Nucleus accumbens (tissue), 56 donors: ENCODE measurements at places on chromosomes 11 and 22.

DNA sequence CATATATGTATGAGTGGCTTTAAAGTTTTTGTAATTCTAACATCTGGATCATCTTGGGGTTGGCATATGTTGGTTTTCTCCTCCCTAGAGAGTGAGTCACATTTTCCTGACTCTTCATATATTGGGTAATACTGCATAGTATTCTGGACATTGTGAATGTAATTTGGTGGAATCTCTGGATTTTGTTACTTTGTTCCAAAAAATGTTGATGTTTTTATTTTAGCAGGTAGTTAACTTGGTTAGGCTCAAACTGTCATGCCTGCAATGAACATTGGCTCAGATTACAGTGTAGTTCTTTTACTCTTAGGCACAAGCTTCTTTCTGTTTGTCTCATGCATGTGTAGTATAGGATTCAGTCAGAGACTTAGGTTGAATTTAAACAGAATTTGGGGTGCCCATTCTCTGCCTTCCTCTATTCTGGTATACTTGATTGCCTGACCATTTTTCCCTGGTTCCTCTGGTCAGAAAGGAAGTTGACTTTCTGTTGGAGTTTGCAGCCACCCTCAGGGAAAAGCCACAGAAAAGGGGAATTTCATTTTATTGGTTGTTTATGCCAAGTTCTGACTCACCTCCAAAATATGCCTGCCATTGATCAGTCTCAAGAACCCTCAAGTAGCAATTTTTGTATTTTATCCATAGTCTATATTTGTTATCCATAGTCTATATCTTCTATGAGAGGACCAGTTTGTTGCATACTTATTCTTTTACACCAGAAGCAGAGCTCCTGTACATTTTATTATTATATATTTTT lies 151.7 kb downstream of the UVRAG start:
- no peak for DNase-seq

- DNase-seq = no peak
Observed at GRCh38 chr11:102981324-102981910, 25.9 kb upstream of the MMP13 start.

GRCh38 chr11:130908770-130909625 lies 7.3 kb downstream of the SNX19 start:
- no peak for DNase-seq

- DNase-seq = no peak
Observed at GRCh38 chr22:31957970-31958594, 13.7 kb downstream of the YWHAH start.

DNA sequence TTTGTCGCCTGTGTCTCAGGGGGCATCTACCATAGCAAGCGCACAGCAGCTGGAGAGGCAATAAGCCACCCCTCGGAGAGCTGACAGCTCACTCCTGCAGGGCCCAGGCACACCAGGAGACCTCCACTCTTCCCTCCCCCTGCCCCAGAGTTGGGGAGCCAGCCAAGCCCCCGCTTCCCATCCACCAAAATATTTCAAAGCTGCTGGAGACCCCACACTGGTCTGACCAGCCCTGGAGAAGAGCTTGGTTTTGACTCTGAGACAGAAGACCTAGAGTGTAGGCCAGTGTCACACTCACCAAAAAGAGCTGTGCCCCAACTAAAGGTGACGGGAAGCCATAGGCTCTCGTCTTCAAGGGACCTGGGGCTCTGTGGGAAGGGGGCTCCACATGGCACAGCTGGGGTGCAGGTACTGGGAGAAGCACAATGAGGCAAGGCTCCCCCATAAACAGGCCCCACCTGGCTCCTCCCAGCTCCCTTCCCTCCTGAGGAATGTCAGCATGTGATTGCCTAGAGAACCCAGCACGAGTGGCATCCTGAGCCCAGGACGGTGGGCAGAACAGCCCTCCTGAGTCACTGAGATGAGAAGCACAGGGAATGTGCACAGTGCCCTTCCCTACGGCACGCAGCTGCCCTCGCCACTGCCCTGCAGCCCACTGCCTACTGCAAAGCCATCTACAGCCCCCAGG lies 5.8 kb upstream of the GNAZ start:
- no peak for DNase-seq

- no peak for DNase-seq
Observed at GRCh38 chr22:18987765-18988164, 51.7 kb upstream of the PRODH start.

GRCh38 chr11:109037856-109038780 lies 373.2 kb downstream of the DDX10 start:
- DNase-seq = no peak

DNA sequence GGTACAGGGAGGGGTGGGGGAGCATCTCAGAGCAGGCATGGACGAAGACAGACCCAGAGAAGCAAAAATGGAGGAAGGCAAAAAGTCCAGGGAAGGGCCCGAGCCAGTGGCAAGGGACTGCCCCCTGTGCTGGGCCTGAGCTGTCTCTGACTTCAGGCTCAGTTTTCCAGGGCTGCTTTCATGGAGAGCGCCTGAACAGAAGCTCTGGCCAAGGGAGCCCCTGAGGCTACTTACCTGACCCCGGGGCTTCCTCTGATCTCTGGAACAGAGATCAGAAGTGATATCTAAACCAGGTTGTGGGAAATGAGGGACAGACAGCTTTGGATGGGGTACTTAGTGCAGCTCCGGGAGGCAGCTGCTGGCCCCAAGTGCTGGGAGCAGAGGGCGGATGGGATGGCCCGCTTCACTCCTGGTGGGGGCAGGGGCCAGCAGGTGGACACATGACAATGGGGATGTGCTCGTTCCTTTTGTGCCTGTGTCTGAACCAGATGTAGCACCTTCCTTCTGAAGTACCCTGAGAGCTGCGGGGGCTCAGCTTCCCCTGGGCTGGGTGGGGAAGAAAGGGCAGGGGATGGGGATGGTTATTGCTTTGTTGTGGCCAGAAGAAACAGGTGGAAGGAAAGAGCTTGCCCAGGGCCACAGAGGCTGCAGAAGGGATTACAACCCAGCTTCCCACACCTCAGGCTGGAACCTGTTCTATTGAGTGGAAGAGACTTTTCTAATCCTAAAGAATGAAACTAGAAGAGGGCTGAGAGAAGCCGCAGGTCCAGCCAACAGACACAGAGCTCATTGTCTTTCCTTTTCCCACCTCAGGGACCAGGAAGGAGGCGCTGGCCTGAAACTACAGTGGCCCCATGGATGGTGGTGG lies 5.7 kb downstream of the LRRC10B start:
- no peak for DNase-seq

DNA sequence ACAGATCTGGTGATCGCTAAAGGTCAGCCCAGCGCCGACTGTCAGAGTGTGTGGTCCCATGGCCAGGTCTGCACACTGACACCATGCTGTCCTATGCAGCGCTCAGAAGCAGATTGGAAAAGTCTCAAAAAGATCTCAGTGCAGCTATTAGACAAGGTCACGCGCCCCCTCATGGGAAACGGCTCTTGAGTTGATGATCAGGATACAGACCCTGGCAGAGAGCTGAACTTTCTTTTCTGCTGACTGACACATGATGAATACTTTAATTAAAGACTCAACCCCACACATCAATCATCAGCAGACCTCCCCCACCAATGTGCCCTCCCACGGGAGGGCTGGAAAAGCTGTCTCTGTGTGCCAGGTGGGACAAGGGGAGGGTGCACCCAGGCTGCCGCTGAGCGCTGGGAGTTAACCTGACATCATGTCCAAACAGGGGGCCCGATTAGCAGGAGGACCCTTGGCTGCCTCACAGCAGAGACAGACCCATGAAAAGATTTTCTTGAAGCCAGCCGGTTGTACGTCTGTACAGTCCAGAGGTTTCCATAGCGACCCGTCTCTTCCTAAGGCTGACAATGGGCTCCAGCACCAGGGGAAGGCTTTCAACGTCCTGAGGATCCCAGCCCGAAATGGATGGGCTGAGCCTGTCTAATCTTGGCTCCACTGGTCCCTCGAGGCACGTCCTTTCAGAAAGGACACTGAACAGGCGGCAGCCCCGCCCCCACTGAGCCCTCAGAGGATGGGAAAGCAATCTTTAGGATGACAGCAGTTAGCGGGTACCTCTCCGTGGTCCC lies 26.9 kb downstream of the RASD2 start:
- DNase-seq = no peak

DNA sequence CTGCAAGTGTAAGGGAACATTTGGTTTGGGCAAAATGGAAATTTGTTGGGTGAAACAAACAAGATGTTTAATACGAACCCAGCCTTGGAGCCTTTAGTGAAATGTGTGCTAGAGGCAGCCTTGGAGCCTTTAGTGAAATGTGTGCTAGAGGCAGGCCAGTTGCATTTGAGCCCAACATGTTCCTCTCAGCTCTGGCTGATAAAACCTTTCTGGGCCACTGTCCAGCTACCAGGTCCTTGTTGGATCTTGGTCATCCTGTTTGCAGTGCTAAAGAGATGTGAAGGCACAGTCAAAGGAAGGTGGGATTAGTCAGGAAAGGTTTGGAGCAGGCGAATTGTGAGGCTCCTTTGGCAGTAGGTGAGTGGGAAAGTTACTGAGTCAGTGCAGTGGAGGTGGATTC lies 48.9 kb downstream of the CEP164 start:
- DNase-seq = no peak

- DNase-seq = no peak
Observed at GRCh38 chr22:48703265-48703941, 1124.3 kb downstream of the BRD1 start.

GRCh38 chr11:19895776-19896175 lies 183.1 kb downstream of the NAV2 start:
- DNase-seq = no peak

GRCh38 chr11:25691959-25692358 lies 640.0 kb upstream of the ANO3 start:
- no peak for DNase-seq

DNA sequence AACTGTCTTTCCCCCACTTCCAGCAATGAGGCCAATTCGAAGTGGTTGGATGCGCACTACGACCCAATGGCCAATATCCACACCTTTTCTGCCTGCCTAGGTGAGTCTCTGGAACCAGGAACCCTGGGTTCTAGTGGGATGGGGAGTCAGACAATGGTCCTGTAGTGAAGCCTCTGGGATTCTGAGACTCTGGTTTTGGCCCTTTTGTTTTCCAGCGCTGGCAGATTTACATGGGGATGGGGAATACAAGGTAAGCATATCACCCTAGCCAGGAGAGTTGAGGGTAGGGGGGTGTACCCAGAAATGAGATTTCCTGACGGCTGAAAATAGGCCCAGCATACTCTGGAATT lies 530 bp downstream of the BBS1 start:
- DNase-seq = no peak

- no peak for DNase-seq
Observed at GRCh38 chr11:33040862-33041453, 1.6 kb downstream of the TCP11L1 start.

DNA sequence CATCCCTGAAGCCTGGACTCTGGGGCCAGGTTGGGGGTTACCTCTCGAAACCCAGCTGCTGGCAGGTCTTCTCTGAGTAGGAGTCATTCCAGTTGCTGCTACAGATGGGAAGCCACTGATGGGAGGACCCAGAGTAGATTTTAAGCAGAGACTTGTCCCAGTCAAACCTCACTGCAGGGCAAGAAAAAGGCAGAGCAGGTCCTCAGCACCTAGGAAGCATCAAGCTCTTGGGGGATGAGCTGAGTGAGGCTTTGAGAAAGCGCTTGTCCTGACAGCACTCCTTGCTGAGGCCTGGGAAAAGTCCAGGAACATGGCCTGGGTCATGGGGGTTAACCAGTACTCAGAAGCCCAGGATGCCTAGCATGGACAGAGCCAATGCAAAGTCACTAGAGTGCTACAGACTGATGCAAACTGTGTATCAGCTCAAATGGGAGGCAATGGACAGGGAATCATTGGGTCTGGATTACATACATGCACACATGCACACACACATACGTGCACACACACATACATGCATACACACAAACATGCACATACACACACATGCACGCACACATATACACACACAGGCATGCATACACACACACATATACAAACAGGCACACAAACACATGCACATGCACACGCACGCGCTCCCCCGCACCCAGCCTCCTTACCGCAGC lies 15.3 kb downstream of the TMPRSS13 start:
- DNase-seq = no peak

- DNase-seq = no peak
Observed at GRCh38 chr22:48742191-48742555, 1085.5 kb downstream of the BRD1 start.
